ENCODE measurements at places on chromosomes 11 and 22.

DNA sequence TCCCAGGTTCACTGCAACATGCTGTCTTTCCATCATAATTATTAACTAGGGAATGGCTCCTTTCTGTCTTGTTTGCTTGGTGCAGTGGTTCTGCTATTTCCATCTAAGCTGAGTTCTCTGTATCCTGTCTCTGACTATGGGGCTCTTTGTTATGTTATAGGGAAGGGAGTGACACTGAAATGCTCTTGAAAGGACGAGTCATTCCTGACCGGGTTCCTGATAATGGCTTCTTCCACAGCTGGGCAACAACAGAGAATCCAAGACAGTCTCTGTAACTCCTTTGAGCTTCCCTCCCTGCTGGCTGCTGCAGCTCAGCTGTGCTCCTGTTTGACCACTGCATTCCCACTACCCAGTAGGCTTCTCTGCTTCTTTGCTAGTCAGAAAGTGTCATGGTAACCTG is 24.1 kb downstream of the OR2AT4 start:
- no peak for DNase-seq

- no peak for DNase-seq
Measured at GRCh38 chr11:1070594-1071462, 3.8 kb upstream of the MUC2 start.

DNA sequence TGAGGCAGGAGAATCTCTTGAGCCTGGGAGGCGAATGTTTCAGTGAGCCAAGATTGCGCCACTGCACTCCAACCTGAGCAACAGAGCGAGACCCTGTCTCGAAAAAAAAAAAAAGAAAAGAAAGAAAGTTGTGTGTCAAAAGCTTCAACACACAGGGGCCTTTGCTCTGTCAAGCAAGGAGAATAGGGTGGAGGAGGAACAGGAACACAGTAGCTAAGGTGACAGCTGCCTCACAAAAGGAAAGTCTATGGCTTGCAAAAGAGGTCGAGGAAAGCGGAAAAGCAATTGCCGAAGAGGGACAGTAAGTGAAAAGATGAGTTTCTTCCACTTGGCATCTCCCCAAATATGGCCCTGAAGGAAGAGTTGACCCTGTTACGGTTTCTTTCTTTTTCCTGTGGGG is 26.5 kb upstream of the TMA7B start:
- DNase-seq = no peak

DNA sequence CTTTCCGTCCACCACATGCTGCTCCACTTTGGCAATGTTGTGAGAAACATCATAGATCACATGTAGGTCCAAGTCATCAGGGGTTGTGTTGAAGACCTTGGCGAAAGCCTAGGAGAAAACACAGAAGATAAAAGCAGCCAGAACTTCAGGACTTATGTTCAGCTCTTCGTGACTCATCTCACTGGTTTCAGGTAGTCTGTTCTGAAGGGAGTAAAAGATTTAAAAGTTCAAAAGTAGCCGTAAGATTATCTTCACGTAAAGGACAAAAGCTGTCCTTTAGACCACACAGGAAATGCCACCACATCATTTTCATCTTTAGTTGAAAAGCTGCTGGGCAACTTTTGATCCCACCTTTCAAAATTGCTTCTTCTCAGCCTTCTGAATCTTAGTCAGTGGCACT is 16.9 kb downstream of the RTCB start:
- DNase-seq = no peak

DNA sequence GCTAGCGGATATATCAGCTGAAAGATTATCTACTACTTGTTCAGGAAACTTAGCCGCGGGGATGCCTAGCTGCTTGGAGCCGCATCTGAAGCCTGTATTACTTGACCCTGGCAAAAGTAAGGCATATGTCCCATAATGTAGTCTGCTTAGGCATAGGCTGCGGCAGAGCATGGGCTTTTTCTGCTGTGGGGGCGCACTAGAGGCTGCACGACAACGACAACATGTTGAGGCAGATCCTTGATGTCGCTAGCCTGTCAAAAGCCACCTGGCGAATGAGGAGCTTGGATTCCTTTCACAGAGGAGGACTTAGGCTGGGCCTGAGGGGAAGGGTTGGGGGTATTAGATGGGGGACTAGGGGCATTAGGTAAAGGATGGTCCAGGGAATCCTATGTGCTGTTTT is 1.1 kb upstream of the OR52N2 start:
- no peak for DNase-seq

DNA sequence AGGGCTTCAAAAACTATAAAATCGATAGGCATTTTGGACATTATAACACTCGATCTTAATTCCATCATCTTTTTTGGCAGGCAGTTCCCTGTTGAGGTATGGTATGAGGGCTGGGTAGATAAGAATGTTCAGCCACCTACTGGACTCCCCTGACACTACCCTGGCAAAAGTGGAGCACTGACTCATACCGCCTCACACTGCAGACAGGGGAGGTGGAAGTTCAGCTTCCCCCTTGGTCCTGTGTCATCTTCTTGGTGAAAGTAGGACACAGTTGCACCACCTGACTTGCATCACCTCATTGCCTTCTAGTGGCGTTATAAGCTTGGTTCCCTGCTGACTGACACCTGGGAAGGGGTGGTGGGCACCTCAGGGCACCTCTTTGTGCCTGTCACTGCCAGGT is 30.4 kb downstream of the PAAF1 start:
- no peak for DNase-seq

GRCh38 chr11:7320306-7320705 is 68.6 kb downstream of the SYT9 start:
- no peak for DNase-seq

DNA sequence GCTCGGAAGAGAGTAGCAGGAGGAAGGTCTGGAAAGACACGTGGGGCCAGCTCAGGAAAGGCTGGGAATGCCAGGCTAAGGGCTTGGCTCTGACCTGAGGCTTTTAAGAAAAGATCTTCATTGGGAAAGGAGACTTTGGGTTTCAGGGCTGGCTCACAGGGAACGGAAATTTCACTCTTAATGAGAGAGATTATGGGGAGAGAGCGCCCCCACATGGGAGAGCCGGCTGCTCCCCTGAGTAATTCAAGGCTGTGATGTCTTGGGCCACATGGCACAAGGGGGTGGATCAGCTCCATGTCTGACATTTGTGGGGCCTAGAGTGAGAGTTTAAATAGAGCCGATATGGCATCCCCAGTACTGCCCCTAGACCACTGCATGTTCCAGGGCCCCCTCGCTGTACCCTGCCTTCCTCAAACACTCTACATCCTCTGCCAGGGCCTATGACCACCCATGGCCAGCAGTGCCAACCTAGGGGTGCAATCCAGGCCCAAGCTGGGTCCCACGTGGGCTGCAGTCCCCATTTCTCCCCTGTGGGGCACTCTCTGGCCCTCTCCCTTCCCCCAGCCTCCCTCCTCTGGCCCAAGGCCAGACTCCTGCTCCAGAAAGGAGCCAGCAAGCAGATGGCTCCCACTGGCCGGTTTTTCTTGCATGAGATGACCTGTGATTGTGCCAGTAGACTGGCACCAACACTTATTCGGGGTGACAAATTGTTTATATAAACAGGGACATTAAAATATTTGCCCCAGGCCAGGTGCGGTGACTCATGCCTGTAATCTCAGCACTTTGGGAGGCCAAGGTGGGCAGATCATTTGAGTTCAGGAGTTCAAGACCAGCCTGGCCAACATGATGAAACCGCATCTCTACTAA is 75.2 kb downstream of the ISX start:
- no peak for DNase-seq

GRCh38 chr11:120612513-120613263 is 101.1 kb downstream of the GRIK4 start:
- no peak for DNase-seq

GRCh38 chr22:39188809-39189208 is 36.3 kb upstream of the CBX7 start:
- DNase-seq = no peak

GRCh38 chr11:121626980-121627379 is 174.2 kb upstream of the SORL1-AS1 start:
- no peak for DNase-seq

DNA sequence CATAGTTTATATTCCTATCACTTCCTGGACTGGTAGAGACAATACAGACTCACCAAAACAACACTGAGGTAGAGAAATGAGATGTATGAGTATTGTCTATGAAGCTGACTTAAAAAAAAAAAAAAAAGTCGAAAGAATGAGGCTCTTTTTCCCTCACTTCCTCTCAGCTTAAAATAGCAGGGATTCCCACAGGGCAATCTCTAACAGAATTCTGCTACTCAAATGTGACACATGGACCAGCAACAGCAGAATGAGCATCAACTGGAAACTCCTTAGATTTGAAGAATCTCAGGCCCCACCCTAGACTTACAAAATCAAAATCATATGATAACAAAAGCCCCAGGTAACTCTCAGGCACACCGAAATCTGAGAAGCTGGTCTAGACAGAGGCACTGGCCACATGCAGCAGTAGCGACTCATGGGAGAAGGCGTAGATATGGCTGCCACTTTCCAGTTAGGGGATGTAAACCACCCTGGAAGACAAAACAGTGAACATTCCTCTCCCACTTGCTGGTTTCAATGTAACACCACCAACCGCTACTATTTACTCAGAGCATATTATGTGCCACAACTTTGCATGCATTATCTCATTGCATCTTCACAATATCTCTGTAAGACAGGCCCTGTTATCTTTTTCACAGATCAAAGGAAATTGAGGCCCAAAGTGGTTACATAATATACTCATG is 128.0 kb downstream of the RBFOX2 start:
- DNase-seq = peak; percentile 47

DNA sequence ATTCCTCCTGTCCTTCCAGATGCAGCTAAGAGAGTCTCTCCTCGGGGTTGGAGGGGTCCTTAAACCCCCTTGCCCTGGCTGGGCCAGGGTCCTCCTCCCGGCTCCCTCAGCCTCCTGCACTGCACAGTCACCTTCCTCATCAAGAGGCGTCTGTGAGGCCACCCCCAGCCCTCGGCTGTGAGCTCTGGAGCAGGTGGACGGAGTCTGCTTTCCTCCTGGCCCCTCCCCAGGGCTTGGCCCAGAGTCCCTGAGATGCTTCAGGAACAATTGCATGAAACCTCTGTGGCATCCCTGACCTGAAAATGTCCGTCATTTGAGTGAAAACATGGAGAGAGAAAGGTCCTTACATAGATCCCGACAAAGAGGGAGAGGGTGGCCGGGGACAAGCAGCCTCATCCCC is 6.7 kb upstream of the FGF3 start:
- DNase-seq = no peak

GRCh38 chr11:113551645-113552044 is 76.4 kb upstream of the DRD2 start:
- DNase-seq = no peak

DNA sequence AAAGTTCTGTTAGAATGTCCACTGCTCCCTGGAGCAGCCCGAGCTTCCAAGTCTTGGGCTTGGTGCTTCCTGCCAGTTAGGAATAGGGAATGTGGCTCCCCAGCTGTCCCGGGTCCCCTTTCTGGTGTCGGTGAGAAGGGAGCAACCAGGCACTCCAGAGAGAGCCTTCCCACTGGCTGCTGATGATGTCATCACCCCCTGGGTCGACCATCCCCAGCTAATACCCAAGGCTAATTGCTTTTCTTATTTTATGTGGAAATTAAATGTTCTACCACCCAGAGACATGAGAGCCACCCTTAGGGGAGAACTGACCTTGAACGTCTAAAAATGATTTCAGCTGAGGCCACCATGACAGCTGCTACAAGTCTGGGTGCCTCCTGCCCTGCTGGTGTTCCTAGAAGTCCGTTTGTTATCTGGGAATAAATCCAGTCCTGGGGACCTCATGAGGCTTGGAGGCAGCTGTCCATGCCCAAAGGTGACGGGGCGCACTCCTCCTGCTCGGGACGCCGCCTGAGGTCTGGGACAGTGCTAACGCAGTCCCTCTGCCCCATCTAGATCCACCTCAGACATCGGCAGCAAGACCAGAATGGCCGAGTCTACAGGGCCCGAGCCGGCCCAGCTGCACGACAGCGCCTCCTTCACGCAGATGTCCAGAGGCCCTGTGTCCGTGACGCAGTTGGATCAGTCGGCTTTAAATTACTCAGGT is 42.3 kb downstream of the C11orf91 start:
- no peak for DNase-seq

DNA sequence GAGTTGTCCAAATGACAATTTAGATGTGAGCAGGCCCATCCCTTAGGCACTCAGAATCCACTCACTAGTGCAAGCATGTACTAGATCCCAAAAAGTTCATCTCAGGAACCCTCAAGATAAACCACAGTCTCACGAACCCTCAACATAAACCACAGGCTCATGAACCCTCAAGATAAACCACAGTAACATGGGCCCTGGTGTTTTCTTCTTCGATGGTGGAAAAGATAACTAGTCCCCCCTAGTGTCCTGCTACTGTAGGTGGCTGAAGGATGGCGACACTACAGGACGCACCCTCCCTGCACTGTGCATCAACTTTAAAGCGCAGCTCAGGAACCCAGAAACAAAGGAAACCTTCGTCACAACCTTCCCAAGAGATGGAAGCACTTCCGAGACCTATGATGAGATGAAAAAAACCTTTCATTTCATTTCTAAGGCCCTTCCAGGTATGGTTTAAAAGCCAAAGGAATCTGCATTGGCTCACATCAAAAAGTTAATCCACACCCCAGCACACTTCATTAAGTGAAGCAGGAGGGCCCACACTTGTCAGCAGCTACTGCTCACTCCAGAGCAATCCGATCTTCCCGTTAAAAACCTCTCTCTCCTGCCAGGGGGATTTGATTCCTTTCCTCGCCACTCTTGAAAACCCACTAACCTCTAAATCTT is 2.4 kb downstream of the LARGE1 start:
- DNase-seq = no peak

DNA sequence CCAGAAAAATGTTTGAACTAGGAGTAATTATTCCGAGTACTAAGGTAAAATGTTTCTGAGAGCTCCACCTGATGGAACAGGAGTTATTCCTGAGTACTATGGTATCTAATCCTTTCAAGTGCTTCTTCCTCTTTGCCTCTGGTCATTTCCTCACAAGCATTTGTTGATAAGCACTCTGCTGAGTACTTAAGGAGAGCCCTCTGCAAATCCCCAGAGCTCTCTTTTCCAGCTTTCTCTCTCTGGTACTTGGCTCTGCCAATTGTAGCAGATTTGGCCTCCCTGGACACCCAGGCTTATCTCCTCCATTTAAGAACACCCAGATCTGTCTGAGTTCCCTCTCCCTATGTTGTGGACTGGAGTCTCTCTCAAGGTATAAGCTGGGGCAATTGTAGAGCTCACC is 457.0 kb downstream of the MN1 start:
- DNase-seq = no peak

DNA sequence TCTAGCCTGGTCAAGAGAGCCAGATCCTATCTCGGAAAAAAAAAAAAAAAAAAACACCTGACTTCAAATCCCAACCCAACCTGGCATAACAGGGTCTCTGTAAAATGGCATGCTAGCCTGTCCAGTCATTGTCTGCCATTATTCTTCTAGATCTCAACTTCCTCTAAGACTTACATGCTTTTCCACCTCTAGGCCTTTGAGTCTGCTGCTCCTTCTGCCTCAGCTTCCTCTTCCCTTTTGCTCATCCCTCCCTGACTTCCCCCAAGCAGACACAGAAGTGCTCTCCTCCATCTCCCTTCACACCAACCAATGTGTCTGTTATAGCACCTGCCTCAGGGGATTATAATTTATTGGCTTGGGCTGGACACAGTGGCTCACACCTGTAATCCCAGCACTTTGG is 7.8 kb downstream of the STK33 start:
- DNase-seq = no peak

GRCh38 chr11:43504316-43504950 is 145.7 kb downstream of the TTC17 start:
- DNase-seq = no peak

Measured in stromal cell of bone marrow (primary cell).